Activated T-cell treated with anti-CD3 and anti-CD28 coated beads, Interleukin-2, amount 50 U/mL, for 72 hours (primary cell): ENCODE measurements at places on chromosomes 1 and 21.

DNA sequence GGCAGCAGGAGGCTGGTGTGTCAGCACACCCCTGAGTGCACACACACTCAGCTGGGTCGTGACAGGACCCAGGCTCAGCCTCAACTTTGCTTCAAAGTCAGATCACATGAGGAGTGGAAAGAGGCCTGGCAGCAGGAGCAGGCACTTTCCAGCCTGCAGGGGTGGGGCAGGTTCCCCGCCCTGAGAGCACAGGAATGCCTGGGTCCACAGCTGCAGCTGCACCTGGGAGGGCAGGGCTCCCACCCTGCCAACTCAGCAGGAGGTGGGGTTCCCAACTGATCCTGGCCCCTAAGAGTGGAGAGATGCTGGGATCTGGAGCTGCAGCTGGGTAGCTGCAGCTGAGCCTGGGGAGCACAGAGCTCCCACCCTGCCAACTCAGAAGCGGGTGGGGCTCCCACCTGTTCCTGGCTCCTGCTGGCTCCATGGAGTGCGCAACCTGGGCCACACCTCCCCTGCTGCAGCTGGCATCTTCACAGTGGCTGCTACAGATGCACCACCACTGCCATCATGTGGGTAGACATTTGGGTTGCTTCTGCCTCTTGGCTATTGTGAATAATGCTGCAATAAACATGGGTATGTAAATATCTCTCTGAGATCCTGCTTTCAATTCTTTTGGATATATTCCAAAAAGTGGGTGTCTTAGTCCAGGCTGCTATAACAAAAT lies 415.4 kb downstream of the TTLL7 start:
- DNase-seq = peak; percentile 6

DNA sequence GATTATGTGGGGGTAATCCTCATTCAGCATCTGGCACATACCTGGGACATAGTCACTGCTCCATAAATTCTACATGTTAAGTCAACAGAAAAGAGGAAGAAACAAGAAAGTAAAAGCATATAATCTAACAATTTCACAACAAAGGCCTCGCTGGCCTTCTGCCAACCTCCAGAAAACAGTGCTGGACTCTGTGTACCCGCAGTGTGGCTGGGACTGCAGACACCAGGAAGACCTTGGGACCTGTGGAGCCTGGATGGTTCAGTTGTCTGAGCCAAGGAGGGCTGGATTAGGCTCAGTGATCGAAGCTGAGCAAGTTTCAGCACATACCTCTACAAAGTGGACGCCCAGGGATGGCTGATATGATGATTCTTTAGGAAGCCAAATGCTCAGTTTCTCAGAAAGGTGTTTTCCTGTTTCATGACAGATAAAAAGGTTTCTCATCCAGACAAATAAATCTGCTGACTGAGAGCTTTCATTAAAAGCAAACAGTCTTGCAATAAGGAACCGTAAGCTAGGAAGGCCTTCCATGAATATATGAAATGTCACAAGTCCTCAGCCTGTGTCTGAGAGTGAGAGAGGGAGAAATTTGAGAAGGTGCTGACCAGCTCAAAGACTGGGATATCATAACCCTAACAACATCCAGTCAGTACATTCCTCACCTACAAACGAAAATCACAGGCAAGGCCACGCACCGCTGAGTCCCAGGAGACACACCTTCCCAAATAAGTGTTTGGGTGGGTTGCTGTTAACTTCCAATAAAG lies 48.4 kb downstream of the CAPZB start:
- no peak for DNase-seq

GRCh38 chr1:230744382-230744781 lies 2.8 kb upstream of the CAPN9 start:
- DNase-seq = no peak

DNA sequence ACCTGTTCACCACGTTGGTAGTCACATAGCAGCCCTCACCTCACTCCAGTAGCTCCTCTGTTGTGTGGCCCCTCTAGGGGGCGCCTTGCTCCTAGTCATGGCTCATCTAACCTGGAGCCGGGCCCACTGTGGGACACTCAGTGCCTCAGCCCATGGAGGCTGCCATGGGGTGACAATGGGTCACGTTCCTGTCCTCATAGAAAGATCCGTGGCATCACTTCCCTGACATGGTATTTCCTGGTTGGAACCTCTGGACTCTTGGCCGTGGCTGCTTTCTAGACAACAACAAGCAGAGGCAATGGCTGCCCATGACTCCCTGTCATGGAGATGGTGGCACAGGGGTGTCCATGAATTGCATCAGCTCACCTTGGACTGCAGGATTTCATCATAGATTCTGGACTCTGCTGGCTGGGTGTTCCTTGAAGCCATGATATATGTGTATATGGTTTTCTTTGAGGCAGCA lies 27.5 kb upstream of the SLAMF6 start:
- peak; percentile 55 for DNase-seq

GRCh38 chr21:22898051-22898665 lies 1899.9 kb downstream of the NCAM2 start:
- no peak for DNase-seq

- no peak for DNase-seq
These were observed 2.2 kb downstream of the NUDC start for GRCh38 chr1:26923711-26924110.

DNA sequence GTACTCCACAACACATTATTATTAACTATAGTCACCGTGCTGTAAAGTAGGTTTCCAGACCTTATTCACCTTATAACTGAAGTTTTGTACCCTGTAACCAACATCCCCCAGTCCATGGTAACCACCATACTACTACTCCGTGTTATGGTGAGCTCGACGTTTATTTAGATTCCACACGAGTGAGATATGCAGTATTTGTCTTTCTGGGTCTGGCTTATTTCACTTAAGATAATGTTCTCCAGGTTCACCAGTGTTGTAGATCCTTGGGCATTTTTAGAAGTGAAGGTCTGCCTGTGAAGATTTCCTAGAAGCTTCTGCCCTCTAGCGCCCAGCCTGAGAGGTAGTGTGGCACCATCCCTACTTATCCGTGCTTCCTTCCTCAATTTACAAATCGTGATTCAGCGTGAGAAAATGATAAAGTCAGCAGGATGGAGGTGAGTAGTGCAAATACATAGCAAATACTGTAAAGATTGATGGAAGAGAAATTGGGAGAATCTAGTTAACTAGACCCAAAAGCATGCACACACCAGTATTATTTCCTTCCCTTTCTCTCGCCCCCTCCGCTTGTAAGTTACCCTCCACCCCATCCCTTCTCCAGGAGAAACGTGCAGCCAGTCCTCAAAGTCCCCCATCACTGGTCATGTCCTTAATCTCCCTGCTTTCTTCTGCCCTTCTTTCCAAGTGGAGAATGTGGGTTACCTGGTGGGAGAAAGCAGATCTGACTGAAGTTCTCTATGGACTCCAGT lies 36.0 kb upstream of the DISC1 start:
- peak; percentile 35 for DNase-seq

GRCh38 chr21:33753886-33754285 lies 111.6 kb downstream of the ITSN1 start:
- no peak for DNase-seq

DNA sequence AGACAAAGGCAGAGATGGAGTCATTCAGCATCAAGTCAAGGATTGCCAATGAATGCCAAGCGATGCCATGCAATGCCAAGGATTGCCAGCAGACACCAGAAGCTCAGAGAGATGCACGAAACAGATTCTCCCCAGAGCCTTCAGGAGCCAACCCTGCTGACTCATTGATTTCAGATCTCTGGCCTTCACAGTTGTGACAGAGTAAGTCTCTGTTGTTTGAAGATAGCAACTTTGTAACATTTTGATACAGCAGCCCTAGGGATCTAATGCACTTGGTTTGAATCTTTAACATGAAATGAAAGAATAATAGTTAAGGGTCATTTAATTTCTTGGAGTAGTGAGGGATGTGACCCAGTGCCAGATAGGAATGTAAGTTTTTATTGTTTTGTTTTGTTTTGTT lies 287.4 kb upstream of the RUNX1 start:
- no peak for DNase-seq

DNA sequence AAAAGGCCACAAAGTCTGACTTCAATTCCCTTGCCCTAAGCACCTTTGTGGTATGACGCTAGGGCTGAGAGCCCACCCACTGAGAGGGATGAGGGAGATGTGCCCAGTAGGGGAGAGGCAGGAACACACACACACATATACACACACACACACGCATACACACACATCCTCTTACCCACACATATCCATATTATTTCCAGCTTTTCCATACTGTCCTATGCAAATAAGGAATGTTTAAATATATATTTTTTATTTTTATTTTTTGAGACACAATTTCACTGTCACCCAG lies 3.0 kb downstream of the RAB25 start:
- DNase-seq = no peak

DNA sequence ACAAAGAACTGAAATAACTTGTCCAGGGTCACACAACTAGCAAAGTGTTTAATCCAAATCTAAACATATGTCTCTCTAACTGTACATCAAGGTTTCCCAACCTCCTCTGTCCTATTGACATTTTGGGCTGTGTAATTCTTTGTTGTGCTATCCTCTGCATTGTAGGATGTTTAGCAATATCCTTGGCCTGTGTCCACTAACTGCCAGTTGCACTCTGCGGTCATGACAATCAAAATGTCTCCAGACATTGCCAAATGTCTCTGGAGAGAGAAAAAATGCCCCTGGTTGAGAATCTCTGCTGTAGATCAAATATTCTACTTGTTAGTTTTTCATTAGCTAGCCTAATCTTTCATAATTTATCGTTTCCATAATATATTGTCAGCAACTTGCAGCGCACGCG lies 353.4 kb upstream of the NEGR1 start:
- DNase-seq = no peak

GRCh38 chr1:63428815-63429214 lies 61.4 kb downstream of the ALG6 start:
- DNase-seq = no peak

- DNase-seq = no peak
These were observed 108.2 kb downstream of the LTN1 start for GRCh38 chr21:28884481-28884880.

- DNase-seq = no peak
These were observed 1.8 kb downstream of the RAB13 start for GRCh38 chr1:153984123-153984894.

DNA sequence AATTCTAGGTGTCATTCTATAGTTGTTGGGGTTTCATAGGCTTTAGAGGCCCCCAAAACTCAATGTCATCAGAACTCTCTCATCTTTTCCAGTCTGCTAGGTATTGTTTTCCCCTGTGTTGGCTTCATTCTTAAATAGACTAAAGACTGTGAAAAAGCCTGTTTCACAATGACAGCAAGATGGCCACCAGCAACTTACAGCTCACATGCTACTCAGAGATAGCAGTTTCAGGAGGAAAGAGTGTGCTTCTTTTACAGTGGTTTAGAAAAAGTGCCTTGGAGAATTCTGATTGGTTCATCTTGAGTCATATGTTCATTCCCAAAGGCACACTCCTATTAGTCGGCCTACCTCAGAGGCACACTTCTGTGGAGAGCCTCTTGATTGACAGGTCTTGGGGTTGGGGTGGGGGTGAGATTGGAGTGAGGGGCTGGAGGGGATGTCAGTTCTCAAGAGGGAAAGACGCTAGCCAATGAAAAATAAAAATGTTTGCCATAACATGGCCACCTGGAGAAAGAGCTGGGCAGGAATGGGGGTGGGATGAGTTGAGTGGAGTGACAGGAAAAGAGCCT lies 8.5 kb downstream of the IL23R start:
- peak; percentile 55 for DNase-seq

DNA sequence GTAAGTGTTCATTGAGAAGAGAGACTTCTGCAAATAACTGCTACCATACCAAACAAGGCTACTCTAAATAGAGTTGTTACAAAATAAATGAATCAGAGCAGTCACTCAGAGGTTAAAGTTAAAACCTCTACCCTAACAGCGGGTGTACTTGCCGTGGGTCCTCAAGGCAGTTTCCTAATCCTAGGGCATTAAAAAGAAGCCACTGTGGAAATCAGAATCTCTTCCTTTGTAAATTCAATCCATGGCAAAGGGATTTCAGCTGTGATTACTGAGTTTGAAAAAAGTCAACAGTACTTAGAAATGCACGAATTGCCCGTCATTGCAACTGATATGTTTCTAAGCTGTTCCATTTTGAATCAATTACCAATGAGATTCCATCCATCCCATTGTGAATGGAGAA lies 13.5 kb downstream of the TBX15 start:
- DNase-seq = no peak

- no peak for DNase-seq
These were observed 65.0 kb downstream of the KIRREL1 start for GRCh38 chr1:158058237-158058985.

GRCh38 chr21:44049182-44049581 lies 37.1 kb downstream of the TRAPPC10 start:
- no peak for DNase-seq

DNA sequence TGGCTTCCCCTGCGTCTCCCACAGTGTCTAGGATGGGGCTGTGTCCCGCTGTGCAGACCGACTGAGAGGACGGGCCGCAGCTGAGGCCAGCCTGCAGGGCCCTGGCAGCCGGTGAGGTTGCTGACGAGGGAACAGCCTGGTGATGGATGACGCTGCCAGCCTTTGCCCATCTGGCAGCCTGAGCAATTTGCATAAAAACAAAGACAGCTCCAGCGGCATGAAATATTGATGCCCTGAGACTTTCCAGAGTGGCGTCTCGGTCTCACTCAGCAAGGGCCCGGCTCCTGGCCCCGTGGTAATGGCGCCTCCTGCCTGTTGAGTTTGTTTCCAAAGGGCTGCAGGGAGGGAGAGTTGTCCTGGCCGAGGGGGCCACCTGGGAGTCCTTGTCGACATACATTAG lies 19.1 kb upstream of the KCNA10 start:
- no peak for DNase-seq

GRCh38 chr1:192554904-192555303 lies 20.7 kb upstream of the RGS1 start:
- no peak for DNase-seq

GRCh38 chr21:41321908-41322495 lies 5.4 kb downstream of the FAM3B start:
- no peak for DNase-seq

- no peak for DNase-seq
These were observed 146.6 kb downstream of the SPATA46 start for GRCh38 chr1:162230096-162230495.
